ENCODE measurements at places on chromosomes 2 and 18.

DNA sequence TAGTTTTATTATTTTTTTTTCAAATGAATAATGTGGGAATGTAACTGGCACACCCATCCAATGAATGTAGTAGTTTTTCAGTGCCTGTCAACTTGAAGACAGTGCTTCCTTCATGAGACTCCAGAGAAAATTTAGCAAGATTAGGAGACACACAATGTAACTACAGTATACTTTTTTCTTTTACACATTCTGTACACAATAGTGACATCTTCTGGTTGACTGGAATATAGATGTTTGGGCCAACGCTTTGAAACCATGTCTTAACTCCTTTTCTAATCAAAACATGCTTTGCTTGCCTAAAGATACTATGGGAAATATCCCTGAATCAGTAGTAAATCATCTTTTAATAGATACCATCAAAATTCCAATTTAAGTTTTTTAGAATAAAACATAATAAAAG is 229.5 kb upstream of the ZC3H15 start:
- no peak for DNase-seq

GRCh38 chr2:206201075-206201848 is 41.6 kb downstream of the EEF1B2 start:
- no peak for DNase-seq

DNA sequence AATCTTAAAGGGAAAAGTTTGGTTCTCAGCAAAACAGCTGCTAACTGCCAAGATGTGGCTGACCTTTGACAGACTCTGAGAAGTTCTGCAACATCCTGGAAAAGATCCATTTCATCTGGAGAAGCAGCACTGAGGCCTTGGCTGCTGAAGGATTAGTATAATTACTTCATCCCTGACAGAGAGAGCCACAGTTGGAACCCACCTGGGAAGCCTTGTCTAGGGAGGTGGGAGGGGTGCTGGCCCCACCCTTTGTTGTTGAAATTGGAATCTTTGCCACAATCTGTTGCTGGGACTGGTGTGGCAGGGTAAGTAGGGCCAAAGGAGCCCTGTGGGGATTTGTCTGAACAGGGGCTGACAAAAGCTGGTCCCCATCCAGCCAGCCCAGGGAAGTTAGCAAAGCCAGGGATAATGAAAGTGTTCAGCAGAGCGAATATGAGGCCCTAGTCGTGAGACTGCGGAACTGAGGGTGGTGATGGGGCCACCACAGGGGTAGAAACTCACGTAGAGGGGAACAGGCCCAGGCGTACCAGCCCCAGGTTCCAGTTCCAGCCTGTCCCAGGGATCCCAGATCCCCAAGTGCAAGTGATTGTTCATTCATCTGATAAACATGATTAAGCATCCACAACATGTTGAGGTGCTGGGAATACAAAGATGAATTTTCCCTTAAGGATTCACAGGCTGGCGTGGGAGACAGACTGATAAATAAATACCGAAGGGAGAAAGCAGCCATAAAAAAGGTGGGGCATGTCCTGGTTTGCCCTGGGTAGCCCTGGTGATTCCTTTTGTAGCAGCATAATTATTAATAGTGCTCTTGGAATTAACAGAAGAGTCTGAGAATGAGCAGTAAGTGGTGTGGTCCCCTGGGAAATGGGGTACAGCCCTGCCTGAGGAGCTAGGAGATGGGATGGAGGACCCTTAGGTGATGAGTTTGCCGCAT is 60.0 kb downstream of the MYO1B start:
- DNase-seq = no peak

GRCh38 chr2:226652369-226652768 is 147.3 kb downstream of the IRS1 start:
- peak; percentile 96 for DNase-seq

GRCh38 chr2:110876167-110876999 is 144.0 kb downstream of the ACOXL start:
- DNase-seq = no peak

DNA sequence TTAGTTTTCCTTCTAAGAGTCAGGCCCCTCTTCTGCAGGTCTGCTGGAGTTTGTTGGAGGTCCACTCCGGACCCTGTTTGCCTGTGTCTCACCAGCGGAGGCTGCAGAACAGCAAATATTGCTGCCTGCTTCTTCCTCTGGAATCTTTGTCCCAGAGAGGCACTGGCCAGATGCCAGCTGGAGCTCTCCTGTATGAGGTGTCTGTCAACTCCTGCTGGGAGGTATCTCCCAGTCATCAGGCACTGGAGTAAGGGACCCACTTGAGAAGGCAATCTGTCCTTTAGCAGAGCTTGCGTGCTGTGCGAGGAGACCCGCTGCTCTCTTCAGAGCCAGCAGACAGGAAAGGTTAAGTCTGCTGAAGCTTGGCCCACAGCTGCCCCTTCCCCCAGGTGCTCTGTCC is 4.8 kb downstream of the REG1B start:
- DNase-seq = no peak

DNA sequence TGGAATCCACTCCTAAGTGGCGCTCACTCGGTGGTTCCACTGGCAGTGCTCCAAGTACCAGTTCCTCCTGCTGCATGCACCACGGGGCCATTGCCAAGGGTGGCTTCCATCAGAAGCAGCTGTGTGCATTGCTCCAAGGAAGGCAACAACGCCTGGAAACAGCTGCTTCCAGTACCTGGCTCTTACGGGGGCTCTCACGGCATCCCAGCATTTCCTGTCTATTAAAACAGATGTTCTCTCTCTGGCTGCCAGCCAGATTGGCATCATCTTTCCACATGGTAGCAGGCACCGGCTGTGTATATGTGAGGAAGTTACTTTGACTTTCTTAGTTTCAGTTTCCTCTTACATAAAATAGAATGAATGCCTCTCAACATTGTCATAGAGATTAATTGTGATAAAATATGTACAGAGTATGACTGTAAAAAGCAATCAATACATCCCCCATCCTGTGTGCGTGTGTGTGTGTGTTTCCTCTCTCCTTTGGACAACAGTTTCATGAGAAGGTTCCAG is 84.9 kb downstream of the CMPK2 start:
- no peak for DNase-seq

- no peak for DNase-seq
Observed at GRCh38 chr2:208798698-208799097, 392.1 kb downstream of the PTH2R start.

GRCh38 chr2:157785200-157785599 is 90.9 kb downstream of the ACVR1 start:
- DNase-seq = no peak

DNA sequence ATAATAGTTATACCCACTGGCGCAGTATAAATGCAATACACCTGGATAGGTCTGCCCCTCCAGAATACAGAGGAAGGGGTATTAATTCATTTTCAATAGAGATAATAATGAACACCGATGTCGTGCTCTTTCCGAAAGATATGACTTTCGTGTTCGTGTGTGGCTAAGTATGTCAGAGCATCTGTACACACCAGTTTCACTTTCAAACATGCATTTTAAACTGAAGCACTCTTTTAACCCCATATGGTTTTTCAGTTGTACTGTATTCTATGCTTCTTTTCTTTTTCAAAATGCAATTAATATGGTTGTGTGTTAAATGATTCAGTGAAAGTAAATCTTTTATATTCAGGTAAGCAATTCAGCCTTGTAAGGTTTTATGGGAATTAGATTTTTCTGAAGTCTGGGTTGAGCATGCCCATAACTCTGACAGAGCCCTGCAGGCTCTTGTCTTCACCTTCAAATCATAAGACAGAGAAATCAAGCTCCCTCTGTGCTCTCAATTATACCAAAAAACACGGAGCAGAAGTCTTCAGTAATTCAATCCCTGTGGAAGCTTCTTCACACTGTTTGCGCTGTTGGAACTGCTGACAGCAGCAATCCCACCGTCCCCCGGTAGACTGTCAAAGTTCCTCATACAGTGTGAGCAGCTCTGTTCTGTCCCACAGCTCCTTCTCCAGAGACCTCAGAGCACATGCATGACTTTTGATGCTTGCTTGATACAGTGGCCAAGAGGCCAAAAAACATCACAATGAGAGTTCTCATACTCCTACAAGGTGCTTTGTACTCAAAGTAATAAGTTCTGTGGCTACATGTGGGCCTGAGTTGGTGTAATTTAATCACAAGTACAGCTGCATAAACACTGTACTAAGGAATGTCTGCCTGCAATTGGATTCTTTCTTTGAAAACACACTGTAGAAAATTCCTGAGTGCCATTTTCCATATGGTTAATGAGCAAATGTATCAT is 186.8 kb downstream of the ZNF521 start:
- DNase-seq = no peak

GRCh38 chr2:121309801-121310200 is 24.8 kb upstream of the TFCP2L1 start:
- no peak for DNase-seq

- DNase-seq = peak; percentile 34
Observed at GRCh38 chr2:39743269-39743776, 35.7 kb downstream of the THUMPD2 start.
